ENCODE measurements at places on chromosomes 16 and 17.

- DNase-seq: no peak
Observed at GRCh38 chr17:61335105-61335844, 64.4 kb upstream of the TBX2 start.

DNA sequence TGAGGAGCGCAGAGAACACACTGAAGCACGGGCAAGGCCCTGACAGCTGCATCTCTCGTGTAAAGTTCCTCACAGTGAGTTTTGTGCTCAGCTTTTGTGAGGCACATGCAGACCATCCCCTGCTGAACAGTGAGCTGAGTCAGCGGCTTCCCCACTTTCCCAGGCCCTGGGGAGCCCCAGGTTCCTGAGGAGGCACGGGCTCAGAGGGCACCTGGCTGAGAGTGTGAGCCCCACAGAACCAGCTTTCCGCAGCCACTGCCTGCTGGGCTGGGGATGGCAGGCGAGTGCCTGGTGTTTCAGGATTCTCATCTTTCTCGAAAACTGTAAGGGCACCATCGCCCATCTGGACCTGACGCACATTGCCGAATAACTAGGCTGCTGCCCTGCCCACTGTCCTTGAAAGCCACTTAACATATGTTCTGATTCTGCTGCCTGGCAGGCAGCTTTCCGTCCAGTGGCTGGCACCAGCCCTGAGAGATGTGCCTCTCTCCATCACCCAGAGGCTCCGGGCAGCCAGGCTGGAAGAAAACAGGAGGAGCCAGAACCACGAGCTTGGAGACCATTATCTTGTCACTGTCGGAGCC lies 266.7 kb upstream of the FOXF1 start:
- DNase-seq: no peak

GRCh38 chr17:17499402-17500145 lies 3.4 kb upstream of the RASD1 start:
- DNase-seq: no peak

- DNase-seq: no peak
Observed at GRCh38 chr16:54977211-54977610, 46.5 kb downstream of the IRX5 start.

DNA sequence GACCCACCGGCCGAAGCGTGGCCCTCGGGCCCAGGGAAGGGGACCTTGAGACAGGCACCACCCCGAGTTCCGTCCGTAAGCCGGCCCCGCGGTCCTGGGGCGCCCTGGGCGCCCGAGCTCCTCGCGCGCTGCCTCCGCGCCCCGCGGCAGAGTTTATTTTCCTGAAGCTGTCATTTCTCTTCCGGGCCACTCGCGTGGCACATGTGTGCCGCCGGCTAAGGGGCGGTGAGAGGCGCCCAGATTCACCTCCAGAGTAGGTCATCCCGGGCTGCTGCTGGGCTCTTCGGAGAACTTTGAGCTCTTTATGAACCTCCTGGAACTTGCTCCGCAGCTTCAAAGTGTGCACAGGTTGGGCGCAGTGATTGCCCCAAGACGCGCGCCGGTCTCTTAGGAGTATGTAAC lies 489 bp downstream of the ZC3H18 start:
- no peak for DNase-seq

- no peak for DNase-seq
Observed at GRCh38 chr16:1494711-1495110, 1.6 kb downstream of the TELO2 start.

GRCh38 chr17:64133546-64134215 lies 3.7 kb upstream of the ERN1 start:
- DNase-seq: peak; percentile 18

DNA sequence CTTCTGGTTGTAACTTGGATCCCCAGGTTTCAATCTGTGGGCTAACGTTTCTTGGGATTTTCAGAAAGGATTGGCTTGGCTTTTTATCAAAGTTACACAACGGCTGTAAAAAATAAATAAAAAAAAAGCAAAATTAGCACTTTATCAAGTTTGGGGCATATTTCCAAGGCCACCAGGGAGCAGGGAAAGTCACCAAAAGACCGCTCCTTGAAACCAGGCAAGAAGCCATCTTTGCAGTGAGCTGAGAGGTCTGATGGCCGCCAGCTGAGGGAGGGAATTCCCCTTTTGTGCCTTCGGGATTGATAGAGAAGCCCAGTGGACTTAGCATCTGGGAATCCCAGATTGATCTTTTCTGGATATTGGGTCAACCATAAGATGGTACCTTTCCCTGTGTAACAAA lies 192.2 kb downstream of the WWOX start:
- DNase-seq: no peak

DNA sequence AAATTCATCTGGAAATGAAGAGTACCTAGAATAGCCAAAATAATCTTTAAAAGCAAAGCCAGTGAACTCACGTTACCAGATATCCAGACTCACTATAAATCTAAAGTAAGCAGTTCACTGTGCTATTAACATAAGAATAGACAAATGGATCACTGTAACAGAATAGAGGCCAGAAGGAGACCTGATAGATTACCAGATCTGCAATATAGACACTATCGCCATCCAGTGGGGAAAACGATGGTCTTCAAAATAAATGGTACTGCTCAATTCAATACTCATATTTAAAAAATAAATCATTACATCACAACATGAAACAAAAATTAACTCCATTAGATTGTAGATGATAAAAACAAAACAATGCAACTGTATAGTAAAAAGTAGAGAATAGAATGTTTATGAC lies 158.6 kb upstream of the CDH8 start:
- DNase-seq: no peak

- no peak for DNase-seq
Observed at GRCh38 chr16:78290872-78291591, 191.6 kb downstream of the WWOX start.

GRCh38 chr16:24993722-24994686 lies 21.2 kb downstream of the ARHGAP17 start:
- no peak for DNase-seq

- DNase-seq: no peak
Observed at GRCh38 chr16:12386192-12386591, 409.7 kb downstream of the SNX29 start.

DNA sequence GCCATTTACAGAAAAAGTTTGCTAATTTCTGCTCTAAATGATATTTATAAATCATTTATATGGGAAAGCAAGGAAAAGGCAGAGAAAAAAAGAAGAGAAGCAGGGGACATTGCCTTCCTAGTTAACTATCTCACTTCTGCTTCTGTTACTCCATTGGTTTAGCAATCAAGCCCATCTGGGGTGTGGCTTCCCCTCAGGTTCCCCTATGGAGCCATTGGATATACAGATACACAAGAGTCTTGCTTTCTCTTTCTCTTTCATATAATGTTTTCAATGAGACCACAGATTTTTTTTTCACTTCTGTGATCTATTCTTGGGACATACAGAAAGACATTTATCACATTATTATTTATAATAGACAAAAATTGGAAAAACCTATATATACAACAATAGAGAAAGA lies 105.6 kb upstream of the TOM1L1 start:
- DNase-seq: no peak

DNA sequence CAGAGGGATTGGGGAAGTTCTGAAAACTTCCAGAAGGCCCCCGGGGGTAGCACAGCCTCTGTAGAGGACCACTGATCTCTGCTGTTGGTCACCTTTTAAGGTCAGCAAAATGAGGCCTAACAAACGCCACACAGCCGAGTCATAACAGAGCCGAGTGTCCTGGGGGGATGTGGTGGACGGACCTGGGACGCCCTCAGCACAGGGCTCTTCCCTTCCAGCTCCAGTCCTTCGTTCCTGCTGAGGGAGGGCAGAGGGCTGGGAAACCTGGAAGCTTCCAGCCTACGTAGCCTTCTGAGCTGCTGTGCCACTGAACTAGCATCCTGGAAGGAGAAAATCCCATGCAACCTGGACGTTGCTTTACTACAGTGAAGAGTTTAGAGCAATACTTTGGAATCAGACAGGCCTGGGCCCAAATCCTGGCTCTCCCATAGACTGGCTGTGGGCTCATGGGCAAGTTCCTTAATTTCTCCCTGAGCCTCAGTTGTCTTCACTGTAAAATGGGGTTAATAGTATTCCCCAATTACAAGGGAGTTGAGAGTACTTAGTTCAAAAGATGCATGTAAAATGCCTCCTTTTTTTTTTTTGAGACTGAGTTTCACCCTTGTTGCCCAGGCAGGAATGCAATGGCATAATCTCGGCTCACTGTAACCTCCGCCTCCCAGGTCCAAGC lies 34.4 kb upstream of the ZCCHC14 start:
- no peak for DNase-seq

- DNase-seq: no peak
Observed at GRCh38 chr17:6755731-6756184, at the start of gene XAF1. Gene XAF1, plus strand, starts transcription at chr17:6756046. Its CDS starts 33 bp downstream, at chr17:6756079.

GRCh38 chr17:74860872-74861661 lies 1.4 kb upstream of the GRIN2C start:
- DNase-seq: no peak

- DNase-seq: no peak
Observed at GRCh38 chr16:59336136-59336695, 602.1 kb upstream of the GOT2 start.

- no peak for DNase-seq
Observed at GRCh38 chr17:50272246-50272645, 2.0 kb upstream of the TMEM92 start.

DNA sequence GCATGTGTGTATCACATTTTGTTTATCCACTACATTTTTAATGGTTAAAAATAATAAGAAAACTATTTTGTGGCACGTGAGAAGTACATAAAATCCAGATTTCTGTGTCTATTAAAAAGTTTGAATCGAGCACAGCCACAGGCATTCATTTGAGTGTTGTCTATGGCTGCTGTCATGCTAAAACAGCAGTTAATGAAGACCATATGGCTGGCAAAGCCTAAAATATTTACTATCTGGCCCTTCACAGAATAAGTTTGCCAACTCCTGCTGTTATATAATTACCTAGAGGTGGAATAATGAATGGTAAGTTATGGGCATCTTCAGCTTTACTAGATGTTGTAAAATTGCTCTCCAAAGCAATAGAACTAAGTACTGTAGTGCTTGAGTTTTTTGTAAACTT lies 30.5 kb downstream of the TMEM98 start:
- DNase-seq: no peak

GRCh38 chr17:78946631-78947030 lies 21.4 kb upstream of the TIMP2 start:
- no peak for DNase-seq

DNA sequence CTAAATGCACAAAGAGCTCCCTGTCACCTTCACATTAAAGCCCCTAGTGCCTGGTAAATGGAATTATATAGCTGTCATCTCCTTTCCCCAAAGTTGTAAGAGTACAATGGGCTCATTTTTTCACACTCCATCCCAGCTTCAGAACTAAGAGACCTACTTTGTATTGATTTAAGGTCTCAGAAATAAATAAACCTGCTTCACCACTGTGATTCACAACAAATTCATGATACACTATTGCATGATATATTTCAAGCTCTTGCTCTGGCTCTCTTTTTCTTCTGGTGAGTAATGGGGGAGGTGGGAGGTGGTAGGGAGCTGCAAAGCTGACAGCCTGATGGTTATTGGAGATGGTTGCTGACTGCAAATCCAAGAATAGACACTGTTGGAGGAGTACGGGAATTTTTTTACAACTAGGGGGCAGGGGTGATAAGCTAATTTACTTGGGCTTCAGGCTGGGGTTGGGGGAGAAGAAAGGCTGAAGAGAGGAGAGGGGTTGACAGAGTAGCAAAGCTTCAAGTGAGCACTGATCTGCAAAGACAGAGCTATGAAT lies 189.9 kb downstream of the AATF start:
- DNase-seq: no peak

DNA sequence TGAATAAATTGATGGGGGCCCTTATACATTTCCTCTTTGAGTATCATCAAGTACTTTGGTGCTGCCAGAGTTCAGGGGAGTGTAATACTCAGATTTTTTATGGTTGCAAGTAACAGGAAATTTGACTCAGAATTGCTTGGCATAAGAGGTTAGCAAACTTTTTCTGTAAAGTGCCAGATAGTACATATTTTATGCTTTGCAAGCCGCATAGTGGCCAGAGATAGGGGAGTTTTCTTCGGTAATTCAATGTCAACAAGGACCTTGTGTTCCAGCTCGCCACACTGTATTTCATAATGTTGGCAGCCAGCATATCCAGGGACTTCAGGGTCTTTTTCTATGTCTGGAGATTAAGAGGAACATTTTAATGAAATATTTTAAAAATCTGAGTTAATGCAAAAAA lies 51.0 kb upstream of the MARCHF10 start:
- no peak for DNase-seq

- no peak for DNase-seq
Observed at GRCh38 chr17:64037802-64038201, 17.4 kb upstream of the ICAM2 start.

DNA sequence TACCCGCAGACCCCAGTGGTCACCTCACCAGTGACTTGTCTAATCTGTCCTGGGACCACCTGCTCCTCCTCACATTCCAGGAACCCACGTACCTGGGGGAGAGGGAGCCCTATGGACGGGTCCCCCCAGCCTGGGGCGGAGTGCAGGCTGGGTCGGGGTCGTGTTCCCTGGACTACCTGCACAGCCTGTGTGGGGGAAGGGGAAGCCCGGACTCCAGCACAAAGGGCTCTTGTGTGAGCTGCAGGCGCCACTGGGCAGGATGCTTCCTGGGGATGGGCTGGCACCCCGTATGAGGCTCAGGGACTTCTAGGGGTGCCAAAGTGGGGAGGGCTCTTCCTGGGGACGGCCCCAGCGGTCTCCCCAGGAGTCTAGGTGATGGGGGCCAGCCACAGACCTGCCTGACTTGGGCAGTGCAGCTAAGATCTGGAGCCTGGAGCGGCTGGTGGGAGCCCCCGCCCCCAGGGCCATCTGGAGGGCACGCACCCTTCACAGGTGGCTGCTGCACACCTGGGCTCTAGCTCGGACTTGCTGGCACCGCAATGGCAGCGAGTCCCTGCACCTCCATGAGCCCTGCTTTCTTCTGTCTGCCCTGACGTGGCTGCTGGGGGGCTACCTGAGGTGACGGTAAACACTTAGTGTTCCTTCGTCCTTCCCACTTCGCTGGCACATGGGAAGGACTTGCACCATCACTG lies 7.5 kb downstream of the VASN start:
- no peak for DNase-seq

DNA sequence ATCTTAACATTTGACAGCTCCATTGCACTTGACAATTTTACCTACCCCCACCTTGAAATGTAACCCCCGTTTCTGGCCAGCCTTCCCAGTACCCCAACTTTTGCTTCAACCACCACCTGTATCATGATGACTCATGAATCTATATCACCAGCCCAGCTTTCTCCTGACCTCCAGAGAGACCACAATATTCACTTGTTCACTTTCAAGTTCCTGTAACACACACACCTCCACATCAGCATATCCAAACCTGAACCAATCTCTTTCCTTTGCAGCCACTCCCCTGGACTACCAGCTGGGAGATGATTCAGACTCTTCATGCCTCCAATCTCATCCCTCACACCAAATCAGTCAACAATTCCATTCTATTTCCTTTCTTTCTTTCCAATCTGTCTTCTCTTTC lies 8.0 kb downstream of the SMG6 start:
- DNase-seq: no peak

- no peak for DNase-seq
Observed at GRCh38 chr16:53664724-53665345, 38.8 kb downstream of the RPGRIP1L start.

DNA sequence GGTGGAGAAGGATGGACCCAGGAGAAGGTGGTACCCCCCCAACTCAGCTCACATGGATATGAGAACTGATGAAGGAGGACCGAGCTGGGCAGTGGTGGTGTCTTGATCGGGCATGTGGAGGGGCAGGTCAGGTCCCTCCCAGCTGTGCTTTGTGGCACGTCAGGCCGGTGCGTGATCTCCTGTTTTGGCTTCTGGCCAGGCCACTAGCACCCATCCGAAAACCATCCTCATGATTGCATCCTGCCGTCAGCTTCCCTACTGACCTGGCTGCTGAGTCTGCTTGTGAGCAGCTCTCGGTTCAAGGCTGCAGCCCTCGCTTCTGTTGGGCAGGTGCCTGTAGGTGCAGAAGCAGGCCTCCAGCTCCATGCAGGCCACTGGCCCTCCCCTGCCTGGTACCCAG lies 53.1 kb downstream of the PLD6 start:
- no peak for DNase-seq
